Stomach (tissue), 19 donors: ENCODE measurements at places on chromosomes 6 and 20. TPM values are rescaled to one million over a fixed set of nuclear protein-coding genes. Genes with fewer than 3 reads are reported as not detected.

GRCh38 chr6:160077526-160077925 is 44.1 kb upstream of the SLC22A1 start:
- no peak for DNase-seq

DNA sequence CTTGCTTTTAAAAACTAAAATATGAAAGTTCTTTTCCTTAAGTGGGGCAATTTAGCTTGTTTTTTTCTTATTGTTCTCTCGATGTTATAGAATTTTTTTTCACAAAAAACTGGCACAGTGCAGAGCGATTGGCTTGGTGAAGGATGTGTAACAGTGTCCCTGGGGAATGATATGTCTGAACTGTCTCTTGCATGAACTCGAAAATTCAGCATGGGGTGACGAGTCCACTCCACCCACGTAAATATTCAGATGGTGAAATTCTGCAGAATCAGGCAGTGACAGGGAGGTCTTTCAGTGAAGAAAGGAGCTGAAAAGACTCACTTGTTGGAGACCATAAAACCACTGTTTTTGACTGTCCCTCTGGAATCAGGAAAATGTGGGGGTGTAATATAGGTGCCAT is 505.3 kb downstream of the MMUT start:
- no peak for DNase-seq

DNA sequence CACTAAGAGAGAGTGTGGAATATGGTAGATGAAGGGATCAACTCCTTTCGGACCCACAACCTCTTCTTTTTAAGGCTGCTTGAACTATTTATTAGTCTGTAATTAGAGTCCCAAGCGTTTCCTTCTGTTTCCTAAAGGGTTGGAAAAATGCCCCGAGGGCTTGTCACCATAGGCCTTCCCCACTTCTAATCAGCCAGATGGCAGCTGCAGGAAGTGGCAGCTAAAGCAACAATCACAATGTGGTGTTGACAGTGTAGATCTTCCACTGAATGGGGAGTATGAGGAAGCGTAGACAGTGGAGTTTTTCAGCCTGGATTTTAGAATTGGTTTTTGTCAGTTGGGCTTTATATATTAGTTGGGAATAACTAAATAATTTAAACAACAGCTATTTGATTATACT is 40.6 kb downstream of the SLC35D3 start:
- DNase-seq = peak; percentile 65

- no peak for DNase-seq
Observed at GRCh38 chr6:97726378-97726777, 443.4 kb upstream of the MMS22L start.

- no peak for DNase-seq
Observed at GRCh38 chr6:114008331-114008730, 37.4 kb upstream of the HDAC2 start.

DNA sequence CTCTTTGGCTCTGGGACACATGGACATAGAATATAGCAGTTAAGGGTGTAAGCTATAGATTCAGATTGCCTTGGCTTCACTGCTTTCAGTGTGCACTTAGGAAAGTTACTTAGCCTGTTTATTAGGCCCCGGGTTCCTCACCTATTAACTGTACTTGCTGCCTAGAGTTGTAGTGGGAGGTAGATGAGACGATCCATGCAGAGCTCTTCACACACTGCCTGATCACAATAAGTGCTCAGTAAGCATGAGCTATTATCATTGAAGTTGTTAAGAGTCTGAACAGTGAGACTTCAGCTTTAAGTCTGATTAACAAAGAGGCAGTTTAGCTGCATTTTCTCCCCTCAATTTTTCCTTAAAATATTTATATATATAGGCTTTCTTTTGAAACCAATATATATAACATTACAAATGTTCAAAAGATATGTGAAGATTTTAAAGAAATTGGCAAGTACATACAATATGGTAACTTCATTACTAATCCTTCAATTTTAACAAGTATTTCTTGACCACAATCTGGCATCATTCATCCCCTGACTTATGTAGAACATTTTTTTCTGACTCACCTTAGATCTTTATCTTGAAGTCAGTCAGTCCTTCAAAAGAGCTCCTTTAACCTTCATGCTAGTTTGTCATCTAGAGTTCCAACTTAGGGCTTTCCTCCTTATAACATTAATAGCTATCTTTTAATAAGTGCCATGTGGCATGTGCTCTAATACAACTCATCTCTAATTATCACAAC is 20.5 kb upstream of the SUPT3H start:
- DNase-seq = no peak

DNA sequence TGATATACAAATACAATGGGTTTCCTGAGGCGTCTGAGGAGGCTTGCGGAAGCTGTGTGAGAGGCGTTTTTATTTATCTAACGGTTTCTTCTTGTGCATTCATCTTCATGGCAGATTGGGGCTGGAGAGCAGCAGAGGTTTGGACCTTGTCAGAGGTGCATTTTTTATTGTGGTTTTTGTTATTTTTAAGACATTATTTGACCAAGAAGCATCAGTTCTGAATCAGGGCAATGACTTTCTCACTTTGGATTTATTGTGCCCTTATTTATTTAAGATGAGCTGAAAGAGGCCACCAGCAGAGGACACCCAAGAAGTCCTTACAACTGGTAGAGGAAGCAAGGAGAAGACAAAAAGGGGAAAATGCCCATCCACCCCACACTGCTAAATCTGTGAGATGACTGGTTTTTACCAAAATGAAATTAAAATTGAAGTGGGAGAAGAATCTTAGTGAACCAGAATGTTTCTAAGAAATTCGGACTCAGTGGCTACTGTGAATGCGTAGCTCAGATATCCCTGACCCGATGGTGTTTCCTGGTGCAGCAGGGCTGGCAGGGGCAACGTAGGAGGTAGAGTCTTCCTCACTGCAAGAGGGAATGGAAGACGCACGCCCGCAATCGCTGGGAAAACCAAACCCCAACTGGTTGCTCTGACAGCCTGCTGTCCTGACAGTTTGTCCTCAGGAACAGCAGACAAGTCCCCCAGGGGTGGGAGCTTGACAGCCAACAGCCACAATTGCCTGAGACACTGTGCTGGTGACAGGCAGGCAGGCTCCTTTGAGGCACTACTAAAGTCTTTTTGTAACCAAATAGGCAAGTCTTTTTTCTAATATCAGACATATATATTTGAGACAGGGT is 14.2 kb downstream of the PRR18 start:
- no peak for DNase-seq

DNA sequence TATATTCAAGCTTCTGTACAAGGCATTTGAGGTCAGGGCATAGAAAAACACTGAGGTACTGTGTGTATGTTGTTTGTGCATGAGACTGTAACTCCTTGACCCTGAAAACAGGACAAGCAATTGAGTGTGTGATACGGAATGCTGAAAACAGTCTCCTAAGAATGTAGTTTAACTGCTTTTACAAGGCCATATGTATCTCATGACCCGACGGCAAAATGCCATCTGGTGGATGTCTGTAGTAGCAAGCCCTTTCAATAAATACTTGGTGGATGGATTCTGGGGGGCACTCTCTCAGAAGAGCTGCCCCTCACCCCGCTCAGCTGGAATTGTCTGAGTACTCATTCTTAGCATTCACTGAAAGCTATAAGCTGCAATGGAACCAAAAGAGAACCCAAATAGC is 69.3 kb upstream of the EYS start:
- DNase-seq = peak; percentile 18

- DNase-seq = no peak
Observed at GRCh38 chr6:103018426-103018825, 1624.9 kb downstream of the GRIK2 start.

- peak; percentile 77 for DNase-seq
Observed at GRCh38 chr6:31763619-31763940, 1.1 kb downstream of the SAPCD1 start.

DNA sequence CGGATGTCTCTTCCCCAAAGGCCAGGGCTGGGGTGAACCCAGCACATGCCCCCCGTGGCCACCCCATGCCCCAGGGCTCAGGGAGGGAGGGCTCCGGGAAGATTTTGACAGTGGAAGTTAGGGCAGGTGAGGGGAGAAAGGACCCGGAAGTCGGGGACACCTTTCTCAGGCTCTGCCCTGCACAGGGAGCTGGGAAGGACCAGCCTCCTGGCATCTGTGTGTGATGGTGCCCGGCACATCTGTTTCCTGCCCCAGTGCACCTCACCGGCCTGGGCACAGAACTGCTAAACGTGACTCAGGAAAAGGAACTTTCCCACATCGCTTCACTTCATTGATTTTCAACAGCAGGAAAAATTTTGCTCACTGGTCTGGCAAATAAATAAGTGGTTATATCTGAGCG is 141.1 kb upstream of the AFDN start:
- DNase-seq = no peak

GRCh38 chr6:10552270-10552810 is 31.2 kb downstream of the GCNT2 start:
- DNase-seq = no peak

- DNase-seq = peak; percentile 92
Observed at GRCh38 chr20:1313236-1313964, 15.5 kb downstream of the SDCBP2 start.

GRCh38 chr6:161031721-161032495 is 40.3 kb downstream of the MAP3K4 start:
- DNase-seq = no peak

GRCh38 chr6:127514179-127514772 is 4.9 kb downstream of the MTCL3 start:
- DNase-seq = no peak

GRCh38 chr20:58907320-58908137 is 55.0 kb downstream of the GNAS start:
- DNase-seq = peak; percentile 98

DNA sequence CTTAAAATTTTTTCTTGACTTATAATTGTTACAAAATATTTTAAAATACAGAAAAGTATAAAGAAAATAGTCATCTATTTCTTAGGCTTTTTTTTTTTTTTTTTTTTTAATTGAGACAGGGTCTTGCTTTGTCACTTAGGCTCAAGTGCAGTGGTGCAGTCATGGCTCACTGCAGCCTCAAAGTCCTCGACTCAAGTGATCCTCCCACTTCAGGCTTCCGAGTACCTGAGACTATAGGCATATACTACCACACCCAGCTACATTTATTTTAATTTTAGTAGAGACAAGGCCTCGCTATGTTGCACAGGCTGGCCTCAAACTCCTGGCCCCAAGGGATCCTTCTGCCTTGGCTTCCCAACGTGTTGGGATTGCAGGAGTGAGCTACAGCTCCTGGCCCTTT is 5.3 kb upstream of the ACAT2 start:
- DNase-seq = no peak

DNA sequence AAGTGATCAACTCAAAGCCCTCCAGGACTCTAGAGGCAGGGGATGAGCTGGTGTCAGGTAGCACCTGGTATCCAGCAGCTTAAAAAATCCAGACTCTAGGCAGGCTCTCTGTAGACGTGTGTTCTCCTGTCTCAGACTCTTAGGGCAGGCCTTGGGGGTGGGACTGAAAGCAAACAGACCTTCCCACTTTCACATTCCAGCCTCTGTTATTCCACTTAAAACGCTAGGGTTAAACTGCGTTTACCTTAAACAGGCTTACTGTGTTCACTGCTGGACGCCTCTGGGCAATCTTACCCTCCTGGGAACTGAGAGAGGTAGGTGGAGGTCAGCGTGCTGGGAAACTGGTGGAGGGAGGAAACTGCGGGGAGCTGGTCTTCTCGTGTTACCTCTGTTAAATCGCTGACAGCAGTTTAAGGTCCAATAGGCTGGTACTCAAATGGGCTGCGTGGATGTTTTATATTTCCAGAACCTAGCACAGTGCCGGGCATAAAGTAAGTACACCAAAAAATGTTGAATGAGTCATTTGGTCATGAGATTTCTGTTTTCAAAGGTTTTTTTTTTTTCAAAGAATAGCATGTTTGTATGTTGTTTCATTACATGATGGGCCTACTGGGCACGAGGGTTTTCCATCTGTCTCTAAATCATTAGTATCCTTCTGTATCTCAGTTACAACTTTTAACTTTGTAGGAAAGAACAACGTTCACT is at the start of gene GCNT2:
Gene GCNT2, plus strand, starts transcription at position 248 of the 705 bp plus-strand sequence. CDS start 7,561 bp downstream, outside the sequence.
- peak; percentile 89 for DNase-seq

- DNase-seq = no peak
Observed at GRCh38 chr6:43983632-43984031, 143.6 kb downstream of the MRPL14 start.

DNA sequence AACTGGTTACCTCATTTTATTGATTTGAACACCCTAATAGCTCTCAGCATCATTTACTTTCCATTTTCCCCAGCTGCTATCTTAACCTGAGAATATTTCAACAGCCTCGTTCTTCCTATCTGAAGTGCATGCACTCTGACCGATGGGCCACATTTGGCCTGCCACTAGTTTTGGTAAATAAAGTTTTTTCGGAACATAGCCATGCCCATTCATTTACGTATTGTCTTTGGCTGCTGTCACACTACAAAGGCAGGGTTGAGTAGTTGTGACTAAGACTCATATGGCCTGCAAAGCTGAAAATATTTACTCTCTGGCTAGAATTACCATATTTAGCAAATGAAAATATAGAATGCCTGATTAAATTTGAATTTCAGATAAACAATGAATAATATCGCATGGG is 10.8 kb downstream of the ADGRF4 start:
- DNase-seq = no peak

DNA sequence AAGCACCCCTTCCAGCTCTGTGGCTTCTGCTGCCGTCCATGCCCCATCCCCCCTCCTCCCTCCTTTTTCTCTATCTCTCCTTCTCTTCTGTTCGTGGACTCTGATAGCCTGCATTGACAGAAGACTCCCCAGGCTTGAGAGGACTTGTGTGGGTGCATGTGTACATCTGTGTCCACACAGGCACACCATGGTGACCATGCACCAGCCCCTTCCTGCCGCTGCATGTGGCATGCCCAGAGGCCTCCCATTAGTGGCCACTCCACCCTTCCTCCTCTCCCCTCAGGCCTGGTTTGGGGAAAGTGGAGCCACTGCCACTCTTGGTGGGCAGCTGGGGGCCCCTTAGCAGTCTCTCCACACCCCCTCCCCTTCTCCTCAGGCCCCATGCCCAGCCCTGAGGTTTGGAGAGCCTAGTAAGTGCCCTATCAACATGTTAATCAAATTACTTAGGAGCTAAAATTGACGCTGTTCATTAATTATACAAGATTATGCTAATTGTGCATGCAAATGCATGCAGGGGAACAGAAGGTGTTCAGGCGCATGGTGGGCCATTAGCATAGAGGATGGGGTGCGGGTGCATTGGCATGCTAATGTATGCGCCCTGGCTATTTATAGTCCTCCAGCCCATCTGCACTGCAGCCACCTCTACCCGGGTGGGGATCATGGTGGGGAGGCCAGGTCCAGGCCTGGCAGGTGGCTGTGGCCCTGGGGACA is 45.9 kb downstream of the EBF4 start:
- no peak for DNase-seq

The BPIFB4 gene
- polyA plus RNA-seq = not detected

The RNF182 gene
- 0.10 TPM for polyA plus RNA-seq

The ESR1 gene
- polyA plus RNA-seq = 2.0 TPM

The SLCO4A1 gene
- polyA plus RNA-seq = 14.7 TPM

The GABBR1 gene
- 4.5 TPM for polyA plus RNA-seq

The HLA-F gene
- 17.2 TPM for polyA plus RNA-seq

The RAMACL gene
- not detected for polyA plus RNA-seq

The MUC22 gene
- not detected for polyA plus RNA-seq

The LCA5 gene
- polyA plus RNA-seq = 1.2 TPM

The GNAS-AS1 gene
- polyA plus RNA-seq = not detected

The MOG gene
- not detected for polyA plus RNA-seq

The HEY2 gene
- 0.83 TPM for polyA plus RNA-seq

The JAG1 gene
- 5.2 TPM for polyA plus RNA-seq
